ENCODE measurements at places on chromosomes 12 and 14. TPM values are rescaled to one million over a fixed set of nuclear protein-coding genes. Genes with fewer than 3 reads are reported as not detected.

The MGP gene
- total RNA-seq, result 0.98 TPM

The AKAP5 gene
- 2.3 TPM for total RNA-seq

The FAM181A gene
- total RNA-seq, result not detected

GRCh38 chr12:40775661-40776060 is 83.4 kb downstream of the CNTN1 start:
- DNase-seq, result no peak

Data from liver (tissue), 10 donors.